ENCODE measurements at places on chromosomes 7 and 10.

DNA sequence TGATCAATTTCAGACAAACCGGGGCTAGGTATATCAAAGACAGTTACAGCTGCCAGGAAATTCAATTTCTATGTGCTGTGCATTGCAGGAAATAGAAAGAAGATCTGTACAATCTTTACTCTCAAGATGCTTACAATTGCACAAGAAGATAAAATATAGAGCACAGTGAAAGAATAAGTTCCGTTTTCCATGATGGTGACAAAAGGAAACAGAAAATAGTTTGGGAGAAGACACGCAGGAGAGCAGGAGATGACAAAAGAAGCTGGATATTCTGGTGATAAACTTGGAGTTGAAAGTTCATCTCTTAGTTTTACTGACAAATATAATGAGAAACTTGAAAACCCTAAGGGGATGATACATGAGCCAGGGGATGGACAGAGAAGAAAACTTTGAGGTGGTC is 646.0 kb downstream of the PARD3 start:
- DNase-seq, result no peak

DNA sequence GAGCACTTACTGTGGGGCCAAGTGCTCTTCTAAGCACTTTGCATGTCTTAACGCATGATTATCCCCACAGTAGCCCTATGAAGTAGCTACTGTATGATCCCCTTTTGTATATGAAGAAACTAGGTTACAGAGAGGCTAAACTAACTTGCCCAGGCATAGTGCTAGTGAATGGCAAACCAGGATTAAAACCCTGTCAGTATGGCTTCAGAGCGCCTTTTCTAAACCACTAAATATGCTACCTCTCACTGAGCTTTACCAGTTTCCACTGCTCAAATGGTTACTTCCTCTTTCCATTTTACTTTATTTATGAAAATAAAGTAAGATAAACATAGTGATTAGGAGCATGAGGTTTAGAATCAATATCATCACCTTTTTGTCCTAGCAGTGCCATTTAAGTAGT is 73.6 kb downstream of the PODXL start:
- DNase-seq, result no peak

DNA sequence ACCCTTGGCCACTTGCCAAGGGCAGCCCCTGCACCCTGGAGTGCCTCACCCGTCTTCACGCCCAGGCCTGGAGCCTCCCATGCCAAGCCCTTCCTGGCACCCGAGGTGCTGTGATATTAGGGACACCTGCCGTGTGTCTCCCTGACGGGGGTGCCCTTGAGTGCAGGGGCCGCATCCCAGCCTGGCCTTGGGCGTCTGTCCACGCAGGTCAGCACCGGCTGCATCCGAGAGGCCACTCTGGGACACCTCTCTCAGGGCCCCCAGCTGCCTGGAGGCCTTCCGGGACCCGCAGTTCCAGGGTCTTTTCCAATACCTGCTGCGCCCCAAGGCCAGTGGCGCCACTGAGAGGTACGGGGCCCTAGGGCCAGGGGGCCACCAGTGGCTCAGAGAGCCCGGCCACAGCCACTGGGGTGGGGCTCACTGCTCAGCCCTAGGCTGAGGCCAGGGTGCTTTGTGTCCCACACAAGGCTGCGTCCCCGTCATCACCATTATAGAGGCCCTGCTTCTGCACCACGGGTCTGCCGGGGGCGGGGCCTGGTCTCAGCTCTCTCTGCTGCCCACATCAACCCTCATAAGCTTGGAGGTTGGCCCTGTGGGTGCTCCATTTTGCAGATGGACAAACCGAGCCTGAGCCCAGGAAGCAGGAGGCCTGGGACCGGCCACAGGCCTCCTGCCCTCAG is 12.7 kb downstream of the AP5Z1 start:
- no peak for DNase-seq

DNA sequence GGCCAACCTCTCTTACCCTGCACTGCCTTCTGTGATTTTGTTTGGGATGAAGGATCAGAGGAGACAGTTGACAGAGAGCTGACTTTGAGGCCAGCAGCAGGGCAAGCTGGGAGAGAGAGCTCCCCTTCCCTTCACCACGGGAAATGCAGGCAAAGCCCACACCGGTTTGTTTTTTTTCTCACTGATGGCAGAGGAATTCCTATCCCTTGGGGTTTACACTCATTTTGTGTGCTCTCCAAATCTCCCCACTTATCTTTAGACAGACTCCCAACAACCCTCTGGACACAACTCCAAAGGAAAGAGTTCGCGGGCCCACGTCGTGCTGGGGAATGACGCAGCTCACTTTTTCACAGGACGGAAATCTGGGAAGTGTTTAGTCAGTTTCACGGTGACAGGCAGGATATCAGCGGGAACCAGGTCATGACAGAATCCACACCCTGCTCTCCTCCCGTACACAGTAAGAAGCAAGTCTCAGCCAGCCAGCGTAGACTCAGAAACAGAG is 68.3 kb upstream of the FAM171A1 start:
- DNase-seq, result no peak

DNA sequence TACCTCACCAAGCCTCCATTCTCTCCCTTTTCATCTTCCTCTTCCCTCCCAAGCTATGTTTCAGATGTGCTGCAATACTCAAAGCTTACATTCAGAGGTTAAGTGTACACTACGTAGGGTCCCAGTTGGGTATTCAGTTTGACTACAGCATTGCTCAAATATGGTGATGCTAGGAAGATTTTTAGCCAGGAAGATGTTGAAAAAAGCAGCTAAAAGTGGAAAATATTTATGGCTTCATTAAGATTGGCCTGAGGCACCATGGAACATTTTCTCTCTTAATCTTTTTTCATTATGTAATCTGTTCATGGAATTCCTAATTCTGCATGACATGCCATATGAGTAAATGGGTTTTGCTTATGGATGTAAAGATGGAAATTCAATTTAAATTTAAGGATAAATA is 72.0 kb upstream of the ABCB5 start:
- DNase-seq, result no peak

DNA sequence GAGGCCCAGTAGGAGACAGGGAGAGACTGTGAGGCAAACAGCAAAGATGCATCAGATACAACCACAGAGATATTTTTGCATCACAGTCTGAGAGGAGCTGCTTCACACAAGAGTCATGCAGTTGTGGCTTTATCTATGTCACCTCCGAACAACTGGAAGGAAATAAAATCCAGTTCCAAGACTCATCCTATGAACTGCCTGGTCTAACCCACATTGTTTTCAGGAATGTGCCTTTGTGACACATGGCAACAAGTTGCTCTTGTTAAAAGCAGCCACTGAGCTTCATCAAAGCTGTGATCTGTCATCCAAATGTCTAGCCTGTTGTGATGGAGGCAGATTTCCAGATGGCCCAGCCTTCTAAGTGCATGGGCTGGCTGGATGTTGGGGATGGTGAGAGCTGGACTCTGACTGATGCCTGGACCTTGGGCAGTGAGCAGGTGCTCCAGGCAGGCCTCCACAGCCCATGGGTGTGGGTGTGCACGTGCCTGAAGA is 255.0 kb downstream of the BMPER start:
- no peak for DNase-seq

- DNase-seq, result no peak
Observed at GRCh38 chr7:110308791-110309190, 782.1 kb upstream of the LRRN3 start.

DNA sequence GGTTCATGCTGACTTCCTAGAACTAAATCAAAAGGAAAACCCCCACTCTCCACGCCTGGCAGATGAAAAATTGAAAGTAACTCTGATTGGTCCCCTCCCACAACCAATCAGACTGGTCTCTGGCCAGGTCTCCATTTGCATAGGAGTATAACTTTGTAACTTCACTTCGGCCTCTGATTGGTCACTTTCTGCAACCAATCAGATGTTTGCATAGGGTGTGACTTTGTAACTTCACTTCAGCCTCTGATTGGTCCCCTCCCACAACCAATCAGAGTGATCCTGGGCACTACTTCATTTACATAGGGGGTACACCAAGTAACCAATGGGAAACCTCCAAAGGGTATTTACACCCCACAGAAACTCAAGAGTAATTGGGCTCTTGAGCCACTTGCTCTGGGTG is 306.6 kb upstream of the PFKP start:
- no peak for DNase-seq

DNA sequence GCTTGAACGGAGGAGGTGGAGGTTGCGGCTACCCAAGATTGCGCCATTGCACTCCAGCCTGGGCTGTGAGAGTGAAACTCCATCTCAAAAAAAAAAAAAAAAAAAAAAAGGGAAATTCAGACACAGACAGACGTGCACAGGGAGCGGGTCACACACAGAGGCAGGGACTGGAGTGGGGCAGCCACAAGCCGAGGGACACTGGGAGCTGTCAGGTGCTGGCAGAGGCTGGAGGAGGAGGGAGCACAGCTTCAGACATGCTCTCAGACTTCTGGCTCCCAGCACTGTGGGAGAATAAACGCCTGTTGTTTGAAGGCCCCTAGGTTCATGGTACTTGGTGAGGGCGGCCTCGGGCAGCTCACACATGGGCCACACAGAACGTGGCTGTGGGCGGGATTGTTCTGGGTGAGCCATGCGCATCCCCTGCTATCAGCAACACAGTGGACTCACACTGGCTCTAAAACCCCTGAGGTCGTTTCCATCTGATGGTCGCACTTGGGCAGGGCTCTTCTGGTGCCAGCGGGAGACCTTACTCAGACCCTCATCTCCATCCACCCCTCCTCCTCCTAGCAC is 375.9 kb downstream of the DNAJB6 start:
- DNase-seq, result no peak

GRCh38 chr7:158450476-158451124 is 137.0 kb downstream of the PTPRN2 start:
- DNase-seq, result no peak

DNA sequence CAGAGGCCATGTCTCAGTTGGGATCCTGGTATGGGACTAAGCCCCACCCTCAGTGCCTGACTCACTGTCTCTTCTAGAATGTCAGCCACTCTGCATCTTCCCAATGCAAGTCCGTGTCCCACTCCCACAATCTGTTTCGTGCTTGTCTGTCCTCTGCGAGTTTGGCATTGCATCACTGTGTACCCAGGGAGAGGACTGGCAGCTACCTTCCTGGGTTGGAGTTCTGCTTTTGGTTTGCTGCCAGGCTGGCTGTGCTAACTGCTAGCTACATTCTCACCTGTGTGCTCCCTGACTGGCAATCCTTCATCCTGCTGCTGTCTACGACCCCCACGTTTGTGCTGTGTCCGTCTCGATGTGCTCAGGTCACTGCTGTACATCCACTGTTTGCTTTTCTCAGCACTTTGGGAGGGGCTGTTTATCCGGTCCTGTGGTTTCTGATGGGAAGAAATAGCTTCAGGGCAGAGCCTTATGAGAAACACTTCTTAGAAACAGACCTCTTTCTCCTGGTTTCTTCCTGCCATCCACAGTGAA is 56.0 kb upstream of the GLI3 start:
- no peak for DNase-seq

Data from stimulated activated CD8-positive, alpha-beta memory T cell treated with anti-CD3 and anti-CD28 coated beads, Interleukin-7, amount 100 ng/mL, for 24 hours (primary cell).